ENCODE measurements at places on chromosomes 12 and 14.

GRCh38 chr14:101232340-101233020 is 328.8 kb upstream of the DIO3 start:
- DNase-seq, result no peak

- no peak for DNase-seq
These were observed 1143.6 kb downstream of the TMEM121 start for GRCh38 chr14:106670011-106670410.

GRCh38 chr12:32988982-32989381 is 92.4 kb upstream of the PKP2 start:
- DNase-seq, result no peak

DNA sequence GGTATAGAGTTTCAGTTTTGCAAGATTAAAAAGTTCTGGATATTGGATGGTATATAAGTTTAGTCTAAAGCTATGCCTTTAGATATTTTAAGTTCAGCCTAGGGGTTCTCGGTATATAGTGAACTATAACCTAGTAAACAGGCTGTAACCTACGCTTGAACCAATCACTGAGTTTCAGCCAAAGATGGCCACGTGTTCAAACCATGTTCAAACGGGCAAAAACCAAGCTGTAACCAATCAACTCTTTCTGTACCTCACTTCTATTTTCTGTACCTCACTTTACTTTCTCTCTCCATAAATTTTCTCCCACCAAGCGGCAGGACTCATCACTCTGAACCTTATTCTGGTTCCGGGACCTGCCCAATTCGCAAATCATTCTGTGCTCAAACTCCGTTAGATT is 1.4 kb downstream of the TMBIM4 start:
- peak; percentile 33 for DNase-seq

DNA sequence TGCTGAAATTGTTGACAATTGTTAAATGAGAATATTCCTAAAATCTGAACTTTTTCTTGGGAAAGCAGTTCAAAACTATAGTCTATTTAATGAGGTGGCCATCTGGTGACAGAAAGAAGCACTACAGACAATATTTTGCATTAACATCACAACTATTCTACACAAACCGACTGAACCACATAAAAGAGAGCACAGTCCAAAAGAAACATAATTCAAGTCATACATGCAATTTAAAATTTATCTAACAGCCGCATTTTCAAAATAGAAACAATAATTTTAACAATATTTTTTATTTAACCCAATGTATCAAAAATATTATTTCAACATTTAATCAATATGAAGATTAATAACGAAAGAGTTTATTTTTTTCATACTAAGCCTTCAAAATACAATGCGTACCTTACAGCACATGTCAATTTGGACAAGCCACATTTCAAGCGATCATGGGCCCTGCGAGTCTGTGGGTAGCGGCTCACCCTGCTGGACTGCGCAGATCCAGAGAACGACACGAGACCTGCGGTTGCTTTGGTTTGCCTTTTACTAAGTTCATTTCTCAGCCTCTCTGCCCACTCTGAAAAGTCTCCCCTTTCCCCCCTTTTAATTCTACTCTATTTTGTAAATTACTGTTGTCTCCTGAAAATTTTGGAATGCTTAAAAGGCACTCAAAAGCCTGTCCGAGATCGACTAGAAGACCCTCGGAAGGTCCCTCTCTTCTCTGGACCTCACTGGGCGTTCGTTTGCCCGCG is 947 bp upstream of the LRRC9 start:
- DNase-seq, result peak; percentile 28

DNA sequence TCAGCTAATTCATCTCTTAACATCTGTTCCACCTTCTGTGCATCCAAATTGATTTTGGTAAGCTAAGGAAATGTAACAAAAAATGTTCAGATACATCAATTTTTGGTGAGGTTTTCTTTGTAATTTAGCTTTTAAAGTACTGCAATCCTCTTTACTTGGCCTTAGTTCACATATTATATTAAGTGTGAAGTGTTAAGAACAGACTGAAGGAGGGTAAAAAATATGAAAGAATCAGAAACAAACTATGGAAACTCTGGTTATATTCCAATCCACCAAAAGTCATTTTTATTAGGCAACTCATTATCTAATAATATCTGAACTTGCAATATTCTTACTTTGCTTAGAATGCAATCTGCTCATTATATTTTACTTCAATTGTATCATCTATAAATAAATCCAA is 49.1 kb downstream of the CEP290 start:
- DNase-seq, result no peak

DNA sequence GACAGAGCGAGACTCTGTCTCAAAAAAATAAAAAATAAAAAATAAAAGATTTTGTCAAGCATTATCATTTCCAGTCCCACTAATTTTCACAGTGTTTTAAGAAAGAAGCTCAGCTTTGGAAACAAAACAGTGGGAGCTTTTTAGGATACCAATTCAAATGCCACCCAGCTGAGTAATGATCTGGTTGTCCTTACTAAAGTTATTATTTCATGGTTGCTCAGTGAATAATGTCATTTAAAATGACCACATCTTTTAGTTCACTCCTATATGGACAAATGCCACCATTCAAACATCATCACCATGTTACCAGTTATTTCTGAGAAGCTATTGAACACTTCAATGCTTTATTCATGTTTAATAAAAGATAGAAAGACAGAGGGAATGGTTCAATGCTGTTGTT is 365.0 kb downstream of the CCER1 start:
- no peak for DNase-seq

- no peak for DNase-seq
These were observed 73.8 kb downstream of the SYNE2 start for GRCh38 chr14:63926641-63927040.

GRCh38 chr12:1606021-1606622 is 11.7 kb upstream of the FBXL14 start:
- peak; percentile 93 for DNase-seq

GRCh38 chr14:34055157-34055950 is 104.5 kb upstream of the EGLN3 start:
- no peak for DNase-seq

GRCh38 chr14:97959251-97959650 is 1162.1 kb downstream of the VRK1 start:
- DNase-seq, result no peak

- no peak for DNase-seq
These were observed 4.1 kb downstream of the CDKN1B start for GRCh38 chr12:12721176-12721751.

- no peak for DNase-seq
These were observed 11.6 kb downstream of the SMIM41 start for GRCh38 chr12:52091061-52091460.

- no peak for DNase-seq
These were observed 371.5 kb downstream of the AACS start for GRCh38 chr12:125436686-125437085.

DNA sequence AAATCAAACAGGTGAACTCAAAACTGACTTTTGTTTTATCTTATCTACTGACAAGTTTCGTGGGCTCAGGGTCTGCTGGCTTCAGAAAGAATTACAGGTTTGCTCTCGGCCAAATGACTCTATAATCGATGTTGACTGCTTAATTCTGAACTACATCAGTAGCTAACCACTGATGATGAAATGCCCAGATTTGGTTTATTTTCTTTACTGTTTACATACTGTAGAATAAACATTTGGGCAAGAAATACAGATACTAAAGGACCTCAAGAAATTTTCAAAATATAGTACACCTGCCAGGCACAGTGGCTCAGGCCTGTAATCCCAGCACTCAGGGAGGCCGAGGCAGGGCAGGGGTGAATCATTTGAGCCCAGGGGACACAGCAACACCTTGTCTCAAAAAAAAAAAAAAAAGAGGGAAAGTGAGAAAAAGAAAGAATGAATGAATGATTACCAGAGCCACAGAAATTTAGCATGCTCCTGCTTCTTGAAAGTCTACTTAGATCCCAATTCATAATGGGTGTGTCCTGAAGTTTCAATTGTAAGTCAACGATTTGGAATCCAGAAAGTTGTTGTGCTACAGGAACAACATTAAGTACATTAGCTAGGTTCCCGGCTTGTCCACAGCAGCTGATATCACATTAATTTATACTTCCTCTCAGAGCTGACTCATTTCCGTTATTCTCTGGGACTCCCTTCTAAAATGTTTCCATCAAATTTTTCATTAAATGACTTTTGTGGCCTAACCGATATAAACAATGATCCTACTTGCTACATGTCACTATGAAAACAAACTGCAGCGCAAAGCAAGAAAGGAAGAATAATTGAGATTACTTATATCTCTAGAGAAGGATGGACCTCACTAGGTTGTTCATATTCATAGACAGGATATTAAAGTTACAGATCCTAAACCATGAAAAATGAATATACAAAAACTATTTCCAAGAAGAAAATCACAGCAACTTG is 134.3 kb downstream of the MED13L start:
- DNase-seq, result peak; percentile 81

DNA sequence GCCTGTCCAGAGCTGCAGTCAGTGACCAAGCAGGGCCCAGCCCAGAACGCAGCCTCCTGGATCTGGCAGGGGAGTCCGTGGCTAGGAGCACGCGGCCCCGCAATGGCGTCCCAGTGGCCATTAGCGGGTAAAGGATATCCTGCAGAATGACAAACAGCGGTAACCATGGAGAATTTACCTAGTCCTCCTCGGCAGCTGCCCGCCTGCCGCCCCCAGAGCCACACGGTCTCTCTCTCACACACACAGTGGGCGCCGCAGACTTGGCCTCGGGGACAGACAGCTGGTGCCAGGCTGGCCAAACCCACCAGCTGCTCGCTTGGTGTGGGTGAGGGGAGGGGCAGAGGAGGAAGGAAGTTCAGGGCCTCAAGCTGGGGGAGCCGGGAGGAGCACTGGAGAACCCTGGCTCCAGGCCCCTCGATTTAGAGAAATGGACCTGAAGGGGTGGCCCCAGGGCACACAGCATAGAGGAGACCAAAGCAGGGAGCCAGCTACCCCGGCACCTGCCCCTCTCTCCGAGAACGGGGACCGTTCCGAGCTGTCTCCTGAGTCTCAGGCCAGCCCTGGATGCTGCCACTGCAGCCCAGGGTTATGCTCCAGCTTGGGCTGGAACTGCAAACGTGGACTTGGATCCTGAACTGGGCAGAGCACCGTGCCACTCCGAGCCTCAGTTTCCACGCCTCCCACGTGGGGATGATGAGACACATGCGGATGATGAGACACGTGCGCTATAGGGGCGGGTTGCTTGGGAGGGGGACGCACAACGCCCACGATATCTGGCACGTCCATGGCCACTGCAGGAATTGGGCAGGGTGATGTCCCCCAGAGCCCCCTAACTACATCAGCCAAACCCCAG is 3.4 kb downstream of the CDK2AP1 start:
- peak; percentile 67 for DNase-seq

DNA sequence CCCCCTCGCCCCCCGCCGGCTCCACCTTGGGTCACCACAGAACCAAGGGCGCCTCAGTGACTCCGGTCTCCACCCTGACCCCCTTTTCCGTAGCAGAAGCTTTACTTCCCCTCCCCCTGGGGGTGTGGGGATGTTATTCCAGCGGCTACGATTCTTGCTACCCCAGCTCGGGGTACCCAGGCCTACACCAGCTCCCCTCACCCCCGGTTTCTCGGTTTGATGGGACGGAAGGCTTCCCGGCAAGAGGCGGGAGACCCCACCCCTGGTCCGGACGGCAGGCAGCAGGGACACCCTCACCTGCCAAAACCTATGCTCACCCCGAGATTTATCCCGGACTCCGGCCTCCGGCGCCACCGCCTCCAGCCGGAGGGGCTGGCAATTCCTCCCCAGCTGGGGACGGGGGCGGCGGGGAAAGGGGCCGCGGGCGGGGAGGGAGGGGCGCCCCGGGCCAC is 619 bp downstream of the RAB15 start:
- no peak for DNase-seq

Data from RPMI7951 (cell line).